B cell (primary cell): ENCODE measurements at places on chromosomes 6 and 20. TPM values are rescaled to one million over a fixed set of nuclear protein-coding genes. Genes with fewer than 3 reads are reported as not detected.

GRCh38 chr6:69994251-69994650, 127.9 kb downstream of the COL19A1 start:
- no peak for DNase-seq

- no peak for DNase-seq
Measured at GRCh38 chr6:70834520-70834919, 122.3 kb downstream of the B3GAT2 start.

DNA sequence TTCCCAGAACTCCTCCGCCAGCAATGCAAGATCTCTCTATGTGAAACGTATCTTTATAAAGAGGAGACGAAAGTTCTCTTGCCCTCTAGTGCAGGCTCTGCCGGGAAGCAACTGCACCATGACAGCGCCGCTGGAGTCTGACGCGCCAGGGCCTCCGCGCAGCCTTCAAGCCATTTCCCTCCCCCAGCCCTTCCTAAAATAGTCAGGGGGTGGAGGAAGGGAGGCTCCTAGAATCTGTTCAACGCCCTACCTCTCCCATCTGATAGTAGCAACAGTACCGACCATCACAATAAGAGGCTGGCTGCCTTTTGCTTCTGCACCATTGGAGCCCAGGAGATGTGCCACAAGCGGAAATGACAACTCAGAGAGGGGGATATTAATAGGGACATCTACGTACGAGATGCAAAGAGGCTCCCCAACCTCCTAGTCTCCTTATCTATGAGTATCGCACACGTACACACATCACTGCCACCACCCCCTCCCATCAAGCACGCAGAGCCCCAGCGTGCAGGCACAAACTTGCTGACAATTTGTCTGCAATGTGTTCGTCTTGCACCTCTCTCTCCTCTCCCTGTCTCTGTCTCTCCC, 1.0 kb downstream of the SYNE1 start:
- peak; percentile 5 for DNase-seq

DNA sequence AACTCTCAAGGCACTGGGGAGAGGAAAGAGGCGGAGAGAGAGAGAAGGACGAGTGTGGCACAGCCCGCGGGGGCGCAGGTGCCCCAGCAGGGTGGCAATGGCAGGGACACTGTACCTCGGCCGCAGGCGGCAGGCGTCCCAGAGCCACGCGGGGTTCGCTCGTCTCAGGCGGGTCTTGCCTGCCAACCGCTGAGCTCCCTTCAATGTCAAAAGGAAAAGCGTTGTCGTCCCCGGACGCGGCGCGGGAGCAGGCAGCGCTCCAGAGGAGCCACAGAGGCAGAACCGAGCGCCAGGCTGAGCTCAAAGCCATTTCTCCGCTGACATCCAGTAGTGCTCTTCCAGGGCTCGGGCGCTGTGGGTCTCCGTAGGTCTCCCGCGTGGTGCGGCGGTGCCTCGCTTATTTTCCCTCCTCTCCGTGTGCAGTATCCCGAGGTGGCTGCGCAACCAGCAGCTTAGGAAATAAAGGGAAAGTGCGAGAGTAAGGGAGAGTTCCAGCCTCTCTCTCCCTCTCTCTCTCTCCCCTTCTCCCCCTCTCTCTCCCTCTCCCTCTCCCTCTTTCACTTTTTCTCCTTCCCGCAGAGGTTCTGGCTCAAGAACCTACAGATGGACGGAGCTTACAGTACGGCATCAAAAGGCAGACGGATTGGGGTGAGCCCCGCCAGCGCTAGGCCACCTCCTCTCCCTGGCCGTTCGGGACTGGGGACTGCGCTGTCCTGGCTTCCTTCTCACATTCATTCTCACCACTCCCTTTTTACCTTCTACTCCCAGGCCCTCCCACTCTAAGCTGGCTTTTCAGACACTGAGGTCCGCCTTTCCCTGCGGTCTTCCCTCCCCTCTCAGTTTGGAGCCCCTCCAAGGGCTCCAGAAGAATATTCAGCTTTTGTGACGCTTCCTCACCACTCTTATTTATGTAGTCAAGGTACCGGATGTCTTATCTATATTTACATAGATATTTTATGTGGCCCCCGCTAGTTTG, at the start of gene LAMA4:
LAMA4 (minus strand) TSS at position 727 of the 976 bp plus-strand sequence; CDS start at position 310, 417 bp downstream.
- DNase-seq: no peak

GRCh38 chr20:13205848-13206434, 15.1 kb upstream of the ISM1 start:
- no peak for DNase-seq

DNA sequence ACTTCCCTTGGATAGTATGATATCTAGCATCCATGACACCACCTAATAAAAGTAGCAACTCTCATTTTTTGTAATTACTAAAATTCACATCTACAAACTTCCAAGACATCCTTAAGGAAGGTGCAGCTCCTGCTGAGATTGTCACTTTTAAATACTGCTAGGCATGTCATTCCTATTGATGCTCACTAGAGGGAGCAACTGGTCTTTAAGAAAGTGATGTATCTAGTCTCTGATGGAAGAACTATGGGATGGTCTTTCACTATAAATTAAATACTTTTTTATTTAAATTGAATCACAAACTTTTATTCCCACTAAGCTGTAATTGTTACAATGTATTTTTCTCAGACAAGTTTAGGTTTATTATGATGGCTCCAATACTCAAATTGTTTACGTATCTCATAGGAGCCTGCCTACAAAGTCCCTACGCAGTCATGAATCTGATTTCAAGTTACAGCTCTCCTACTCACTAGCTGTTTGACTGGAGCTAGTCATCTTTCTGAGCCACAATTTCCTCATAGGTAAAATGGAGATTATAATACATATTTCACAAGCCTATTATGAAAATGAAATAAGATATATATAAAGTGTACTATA, 8.1 kb upstream of the TSPYL1 start:
- peak; percentile 67 for DNase-seq

The OXT gene
- 1.4 and 1.7 TPM in 2 replicates for total RNA-seq

The TRIM15 gene
- not detected in 2 replicates for total RNA-seq

The BRD2 gene
- 448 and 474 TPM in 2 replicates for total RNA-seq

The ID4 gene
- not detected in 2 replicates for total RNA-seq

GRCh38 chr6:134707342-134708031, 242.4 kb downstream of the ALDH8A1 start:
- no peak for DNase-seq

GRCh38 chr6:34524971-34525370, 31.2 kb downstream of the SPDEF start:
- no peak for DNase-seq

The BPIFB1 gene
- not detected in 2 replicates for total RNA-seq

- peak; percentile 85 for DNase-seq
Measured at GRCh38 chr20:64083378-64083803, 807 bp downstream of the LKAAEAR1 start.

The KLC4 gene
- 52.7 and 61.9 TPM in 2 replicates for total RNA-seq

DNA sequence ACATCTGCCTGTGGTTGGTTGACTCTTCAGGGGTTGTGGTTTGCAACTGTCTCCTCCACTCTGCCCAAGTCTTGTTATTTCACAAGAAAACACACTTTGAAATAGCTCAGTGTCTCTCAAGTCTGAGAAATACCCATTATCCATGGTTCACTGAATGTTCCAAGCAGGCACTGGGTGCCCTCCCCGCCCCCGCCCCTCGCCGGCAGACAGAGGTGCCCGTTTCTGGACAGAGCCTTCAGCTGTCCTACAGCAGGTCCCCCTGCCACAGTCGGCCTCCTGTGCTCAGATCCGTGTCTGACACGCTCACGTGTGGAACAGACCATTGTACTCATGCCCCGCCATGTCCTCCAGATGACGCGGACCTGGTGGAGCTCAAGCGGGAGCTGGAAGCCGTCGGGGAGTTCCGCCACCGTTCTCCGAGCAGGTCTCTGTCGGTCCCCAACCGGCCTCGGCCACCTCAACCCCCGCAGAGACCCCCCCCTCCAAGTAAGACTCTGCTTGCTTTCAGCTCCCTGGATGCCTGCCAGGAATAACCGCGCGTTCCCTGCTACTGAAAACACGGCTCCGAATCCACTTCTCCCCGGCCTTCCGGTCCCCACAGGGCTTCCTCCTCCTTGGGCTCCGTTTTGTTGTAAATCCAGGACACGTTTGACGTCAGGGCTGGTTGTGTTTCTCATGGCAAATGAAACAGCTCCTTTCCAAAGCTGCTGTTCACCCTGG, 81.4 kb downstream of the SERAC1 start:
- DNase-seq: no peak
